ENCODE measurements at places on chromosomes 6 and 20.

GRCh38 chr6:36657942-36658544, 20.5 kb upstream of the CDKN1A start:
- DNase-seq: no peak

DNA sequence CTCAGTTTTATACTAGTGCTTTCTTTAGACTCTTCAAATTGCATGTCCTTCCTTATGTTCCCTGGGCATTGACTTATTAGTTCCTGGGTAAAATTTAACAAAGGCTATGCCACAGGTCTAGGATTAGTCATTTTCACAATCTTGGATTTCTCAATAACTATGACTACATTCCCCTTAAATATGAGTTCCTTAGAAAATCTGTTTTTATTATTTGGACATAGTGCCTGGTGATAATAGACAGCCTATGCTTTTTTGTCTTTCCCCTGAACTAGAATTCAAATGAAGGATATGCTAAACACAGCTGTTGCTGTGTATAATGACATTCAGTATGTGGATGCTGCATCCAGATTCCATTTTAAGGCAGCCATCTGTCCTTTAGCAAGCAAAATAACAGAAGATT, 1252.8 kb upstream of the GJE1 start:
- no peak for DNase-seq

GRCh38 chr6:115323001-115323400, 737.7 kb downstream of the FRK start:
- DNase-seq: no peak

DNA sequence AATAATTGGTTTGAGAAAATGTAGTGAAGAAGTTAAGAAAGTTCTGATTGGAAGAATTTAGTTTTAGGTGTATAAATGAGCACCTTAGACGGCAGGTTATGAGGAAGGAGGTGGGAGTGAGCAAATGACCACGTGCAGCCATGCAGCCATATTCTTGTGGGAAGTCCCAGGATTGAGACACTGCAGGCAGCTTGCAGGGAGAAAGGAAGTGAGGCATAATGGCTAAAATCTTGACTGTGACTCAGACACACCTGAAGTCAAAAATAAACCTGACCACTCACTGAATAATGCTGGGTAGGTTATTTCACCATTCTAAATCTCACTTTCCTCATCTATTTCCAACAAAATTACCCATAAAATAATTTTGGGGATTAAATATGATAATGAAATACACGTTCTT, 16.6 kb downstream of the DSE start:
- no peak for DNase-seq

DNA sequence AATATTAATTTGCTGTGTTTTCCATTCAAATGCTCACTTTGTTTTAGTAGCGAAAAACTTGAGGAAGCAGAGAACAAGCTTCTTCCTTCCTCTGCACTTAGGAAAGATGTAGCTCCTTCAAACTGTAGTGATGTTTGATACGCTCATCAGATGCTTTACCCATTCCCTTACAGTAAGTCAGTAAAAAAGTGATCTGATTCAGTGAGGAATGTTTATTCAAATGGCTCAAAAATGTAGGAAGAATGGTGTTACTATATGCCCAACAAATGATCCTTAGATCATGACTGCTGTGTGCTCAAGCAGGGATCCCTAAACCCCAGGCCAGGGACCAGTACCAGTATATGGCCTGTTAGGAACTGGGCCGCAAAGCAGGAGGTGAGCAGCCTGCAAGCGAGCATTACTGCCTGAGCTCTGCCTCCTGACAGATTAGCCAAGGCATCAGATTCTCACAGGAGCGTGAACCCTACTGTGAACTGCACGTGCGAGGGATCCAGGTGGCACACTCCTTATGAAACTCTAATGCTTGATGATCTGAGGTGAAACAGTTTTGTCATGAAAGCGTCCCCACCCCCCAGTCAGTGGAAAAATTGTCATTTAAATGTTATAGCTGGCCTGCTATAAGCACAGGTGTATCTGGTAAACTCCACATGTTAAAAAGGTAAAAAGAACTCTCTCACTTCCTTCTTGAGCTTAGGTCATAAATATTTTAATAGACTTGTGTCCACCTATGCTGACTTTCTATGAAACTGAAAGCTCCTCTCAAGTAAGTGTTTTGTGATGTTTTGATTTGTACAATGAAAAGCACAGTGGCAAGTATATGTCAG, 187.2 kb downstream of the FOXC1 start:
- DNase-seq: no peak

DNA sequence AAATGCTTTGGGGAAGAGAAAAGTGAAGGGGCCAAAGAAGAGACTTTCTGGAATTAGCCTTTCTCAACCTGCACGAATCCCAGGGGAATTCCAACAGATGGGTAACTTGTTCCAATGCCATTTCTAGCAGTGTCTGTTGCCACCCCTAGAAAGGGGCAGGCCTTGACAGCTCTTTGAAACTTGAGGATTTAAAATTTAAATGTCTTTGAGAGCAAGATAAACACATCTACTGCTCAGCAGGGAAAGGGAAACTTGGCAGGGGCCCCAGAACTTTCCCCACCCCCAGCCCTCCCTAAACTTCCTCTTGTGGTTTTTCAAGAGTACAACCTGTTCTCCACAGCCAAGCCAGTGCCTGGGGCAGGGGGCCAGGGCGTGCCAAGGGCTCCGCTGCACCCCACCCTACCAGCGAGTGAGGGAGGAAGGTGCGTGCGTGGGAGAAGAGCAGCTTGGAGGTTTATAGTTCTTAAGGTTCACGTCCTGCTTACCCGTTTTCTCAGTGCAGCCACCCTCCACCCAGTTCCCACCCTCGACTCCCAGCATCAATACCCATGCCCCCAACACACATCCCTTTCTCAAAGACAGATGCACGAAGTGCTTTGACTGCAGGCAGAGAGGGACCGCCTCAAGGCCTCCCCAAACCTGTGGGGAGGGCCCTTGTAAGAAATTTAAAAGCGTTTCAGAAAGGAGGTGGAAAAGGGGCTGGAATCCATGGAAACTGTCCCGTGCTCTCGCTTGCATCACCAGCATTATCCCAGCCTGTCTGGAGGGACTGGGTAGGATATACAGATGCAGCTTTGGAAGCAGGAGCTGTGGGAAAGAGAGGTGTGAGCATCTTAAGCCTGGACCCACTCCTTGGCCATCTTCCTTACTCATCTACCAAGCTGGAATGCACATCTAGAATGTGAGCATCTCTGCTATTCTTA, 4.5 kb upstream of the TAF8 start:
- DNase-seq: peak; percentile 62

GRCh38 chr6:17331238-17331637, 50.1 kb downstream of the RBM24 start:
- DNase-seq: no peak

- no peak for DNase-seq
Measured at GRCh38 chr6:155313602-155314091, 637 bp downstream of the TFB1M start.

- DNase-seq: peak; percentile 61
Measured at GRCh38 chr20:36235892-36236785, at the start of gene AAR2. Gene AAR2, plus strand, starts transcription at chr20:36236478. Its CDS starts 3,391 bp downstream, at chr20:36239869.

DNA sequence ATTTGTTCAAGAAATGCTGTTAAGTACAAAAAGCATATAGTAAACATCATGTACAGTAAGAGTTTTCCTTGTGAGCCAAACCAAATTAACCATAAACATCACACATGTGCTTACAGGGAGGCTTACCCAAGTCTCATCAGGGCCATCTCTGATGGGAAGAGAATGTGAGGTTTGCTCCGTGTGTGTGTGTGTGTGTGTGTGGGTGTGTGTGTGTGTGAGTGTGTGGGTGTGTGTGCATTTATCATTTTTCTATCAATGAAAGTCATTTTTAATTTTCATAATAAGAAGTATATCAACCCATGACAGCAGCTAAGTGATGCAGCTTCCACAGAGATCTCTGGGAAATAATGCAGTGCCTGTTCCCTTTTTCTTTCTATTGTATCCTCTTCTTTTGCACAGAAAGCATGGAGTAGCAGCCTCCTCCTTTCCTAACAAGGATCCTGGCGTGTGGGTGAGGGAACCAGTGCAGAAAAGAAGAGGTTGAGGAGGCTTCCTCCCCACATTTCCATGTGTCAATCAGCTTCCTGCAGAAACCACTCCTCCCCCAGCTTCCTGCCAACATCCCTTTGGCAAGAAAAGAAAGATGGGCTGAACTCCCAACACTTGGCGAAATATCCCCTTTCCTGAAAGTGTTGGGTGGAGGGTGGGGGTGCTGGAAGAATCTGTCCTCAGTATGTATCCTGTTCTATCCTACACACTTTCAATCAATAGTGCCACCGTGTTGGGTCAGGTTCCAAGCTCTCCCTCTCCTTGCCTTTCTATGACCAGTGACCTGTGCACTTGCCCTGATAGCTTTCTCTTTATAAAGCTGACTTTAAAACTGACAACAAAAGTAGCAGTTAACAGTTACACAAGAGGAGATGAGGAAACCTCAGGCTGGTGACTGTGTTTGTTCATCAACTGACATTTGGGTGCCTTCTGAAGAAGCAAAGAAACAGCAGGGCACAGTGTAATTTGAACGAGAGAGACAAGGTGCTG, 251.8 kb upstream of the CITED2 start:
- no peak for DNase-seq

GRCh38 chr6:149108038-149108748, 209.3 kb upstream of the TAB2 start:
- no peak for DNase-seq

DNA sequence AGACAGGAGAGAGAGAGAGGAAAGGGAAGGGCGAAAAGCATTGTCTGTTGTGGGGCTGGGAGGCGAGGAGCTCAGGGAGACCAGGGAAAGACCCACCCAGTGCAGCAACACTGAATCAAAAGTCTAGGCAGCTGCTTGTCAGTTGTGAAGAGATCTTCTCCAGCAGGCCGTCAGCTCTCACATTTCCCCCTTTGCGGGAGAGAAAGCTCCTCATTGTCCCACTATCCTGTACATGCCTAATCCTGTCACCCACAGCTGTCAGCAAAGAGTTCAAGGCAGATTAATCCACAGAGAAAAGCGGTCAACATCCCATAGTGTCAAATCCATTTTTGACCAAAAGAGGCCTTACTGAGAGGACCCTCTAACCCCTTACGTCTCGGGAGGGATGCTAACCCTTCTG, 27.3 kb downstream of the RNF182 start:
- no peak for DNase-seq

- DNase-seq: no peak
Measured at GRCh38 chr6:154474648-154475428, 35.6 kb downstream of the CNKSR3 start.

DNA sequence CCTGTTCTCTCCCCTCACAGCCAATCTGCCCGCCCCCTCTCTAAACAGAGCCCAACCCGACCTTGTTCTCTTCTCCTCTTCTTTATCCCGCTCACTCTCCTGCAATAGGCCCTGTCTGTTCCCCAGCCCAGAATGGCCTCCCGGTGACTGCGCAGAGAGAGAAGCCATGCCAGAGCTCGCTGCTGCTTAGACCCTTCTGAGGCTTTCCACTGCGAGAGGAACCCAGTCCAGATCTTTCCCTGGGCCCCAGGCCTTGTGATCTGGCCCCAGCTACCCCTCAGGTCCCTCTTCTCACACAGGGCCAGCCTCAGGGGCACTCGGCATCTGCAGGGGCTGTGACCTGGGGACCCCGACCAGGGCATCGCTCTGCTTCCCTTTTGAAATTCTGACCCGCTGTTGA, 58.1 kb downstream of the TMEM242 start:
- no peak for DNase-seq

GRCh38 chr6:158663625-158664165, 13.8 kb downstream of the SYTL3 start:
- DNase-seq: no peak

DNA sequence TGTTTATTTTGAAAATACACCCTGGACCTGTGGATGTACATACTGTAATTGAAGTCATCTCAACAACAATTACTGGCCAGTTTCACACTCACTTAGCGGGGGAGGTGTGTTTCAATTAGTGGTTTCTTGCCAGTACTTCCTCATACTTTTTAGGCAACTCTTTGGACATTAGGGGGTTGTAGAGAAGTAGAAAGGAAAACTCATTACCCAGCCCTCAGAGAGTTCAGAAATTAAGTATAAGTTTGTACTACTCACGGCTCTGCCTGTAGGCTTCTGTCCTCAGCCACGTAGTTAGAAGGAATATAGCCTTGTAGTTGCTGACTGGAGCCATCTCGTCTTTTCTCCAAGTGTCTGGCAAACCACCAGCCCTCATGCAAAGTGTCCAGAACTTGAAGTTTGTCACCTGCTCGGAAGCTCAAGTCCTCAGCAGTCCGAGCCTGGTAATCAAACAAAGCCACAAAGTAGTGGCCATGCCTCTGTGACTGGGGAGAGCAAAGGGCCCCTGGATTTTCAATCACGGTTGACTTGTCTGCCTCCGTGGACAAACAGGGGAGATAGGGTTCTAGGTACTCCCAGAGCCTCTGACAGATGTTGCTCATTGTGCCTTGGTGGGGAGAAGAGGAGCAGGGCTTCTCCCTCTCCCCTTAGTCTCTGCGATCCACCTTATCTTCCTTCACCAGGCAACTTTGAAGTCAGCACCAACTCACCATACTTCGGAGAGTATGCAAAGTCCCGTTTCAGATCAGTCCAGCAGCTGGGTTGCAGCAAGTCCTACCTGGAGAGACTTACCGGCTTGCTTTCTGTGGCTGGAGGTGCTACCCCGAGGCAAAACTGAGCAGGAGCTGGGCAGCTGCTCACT, 749 bp downstream of the FRK start:
- no peak for DNase-seq

DNA sequence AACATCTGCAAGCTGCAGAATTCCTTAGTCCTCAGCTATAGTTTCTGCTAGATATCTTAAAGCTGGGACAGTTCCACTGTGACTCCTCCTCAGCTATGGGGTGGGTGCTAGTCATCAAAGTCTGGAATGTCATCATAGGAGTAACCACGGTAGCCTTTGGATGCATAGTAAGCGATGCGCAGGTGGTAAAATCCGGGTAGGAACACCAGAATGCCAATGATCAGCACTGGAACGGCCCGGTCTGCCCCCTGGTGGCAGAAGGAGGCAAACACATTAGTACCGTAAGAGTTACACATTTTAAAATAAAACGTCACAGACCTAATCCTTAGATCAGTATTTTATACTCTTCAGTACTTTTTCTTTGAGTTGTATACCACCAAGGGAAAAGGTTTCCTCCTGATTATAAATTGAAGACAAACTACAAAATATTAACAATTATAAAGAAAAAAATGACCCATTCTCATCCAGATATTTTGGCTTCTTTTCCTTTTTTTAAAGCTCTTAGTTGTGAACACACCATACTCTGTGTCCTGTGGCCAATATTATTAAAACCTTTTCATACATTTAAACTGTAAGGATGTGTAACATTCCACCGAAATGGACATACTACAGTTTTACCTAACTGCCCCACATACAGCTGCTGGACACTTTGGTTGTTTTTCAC, 18.9 kb downstream of the PCNA start:
- DNase-seq: peak; percentile 67

Measured in activated naive CD4-positive, alpha-beta T cell (primary cell).